CD4-positive, CD25-positive, alpha-beta regulatory T cell (primary cell): ENCODE measurements at places on chromosomes 12 and 14.

DNA sequence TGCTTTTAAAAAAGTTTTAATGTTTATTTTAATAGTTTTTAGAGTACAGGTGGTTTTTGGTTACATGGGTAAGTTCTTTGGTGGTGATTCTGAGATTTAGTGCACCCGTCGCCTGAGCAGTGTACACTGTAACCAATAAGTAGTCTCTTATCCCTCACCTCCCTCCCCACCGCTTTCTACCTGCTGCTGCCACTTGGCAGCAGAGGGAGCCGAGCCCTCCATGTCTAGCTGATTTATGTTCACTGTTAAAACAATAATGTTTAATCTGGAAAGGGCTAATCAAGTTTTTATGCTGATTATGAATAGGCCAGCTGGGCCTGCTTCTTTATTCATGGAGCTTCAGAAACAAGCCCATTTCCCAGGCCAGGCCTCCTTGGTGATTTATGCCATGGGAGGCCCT is 73.1 kb downstream of the ADCK1 start:
- no peak for DNase-seq

DNA sequence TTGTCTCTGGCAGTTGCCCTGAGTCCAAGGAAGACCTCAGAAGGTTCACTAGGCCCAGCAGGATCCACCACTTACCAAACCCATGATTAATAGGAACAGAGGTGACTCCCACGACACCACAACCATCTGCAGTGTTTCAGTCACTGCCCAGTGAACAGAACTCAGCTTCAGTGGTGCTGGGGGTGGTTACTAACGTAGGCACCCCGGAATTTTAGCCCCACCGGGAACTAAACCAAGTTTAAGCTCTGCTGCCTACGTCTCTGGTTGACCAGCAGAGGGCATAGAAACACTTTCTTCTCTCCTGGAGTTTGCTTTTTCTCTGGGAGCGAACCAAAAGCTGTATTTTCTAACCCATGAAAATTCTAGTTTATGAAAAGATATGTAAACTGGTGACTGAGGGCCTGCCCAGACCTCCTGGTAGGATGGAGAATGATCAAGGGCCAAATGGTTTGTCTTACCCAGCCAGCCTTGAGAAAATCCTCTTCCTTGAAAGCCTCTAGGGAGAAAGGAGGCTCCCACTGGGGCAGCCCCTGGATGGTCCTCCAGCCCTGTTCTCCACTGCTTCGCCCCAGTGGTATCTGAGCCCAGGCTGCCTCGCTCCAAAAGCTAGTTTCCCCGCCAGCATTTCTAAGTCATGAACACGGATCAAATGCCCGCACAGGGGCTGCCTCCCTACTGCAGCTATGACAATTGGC is 379.8 kb downstream of the DPF3 start:
- no peak for DNase-seq

- no peak for DNase-seq
These were observed 8.7 kb upstream of the SMCO2 start for GRCh38 chr12:27437839-27438238.

DNA sequence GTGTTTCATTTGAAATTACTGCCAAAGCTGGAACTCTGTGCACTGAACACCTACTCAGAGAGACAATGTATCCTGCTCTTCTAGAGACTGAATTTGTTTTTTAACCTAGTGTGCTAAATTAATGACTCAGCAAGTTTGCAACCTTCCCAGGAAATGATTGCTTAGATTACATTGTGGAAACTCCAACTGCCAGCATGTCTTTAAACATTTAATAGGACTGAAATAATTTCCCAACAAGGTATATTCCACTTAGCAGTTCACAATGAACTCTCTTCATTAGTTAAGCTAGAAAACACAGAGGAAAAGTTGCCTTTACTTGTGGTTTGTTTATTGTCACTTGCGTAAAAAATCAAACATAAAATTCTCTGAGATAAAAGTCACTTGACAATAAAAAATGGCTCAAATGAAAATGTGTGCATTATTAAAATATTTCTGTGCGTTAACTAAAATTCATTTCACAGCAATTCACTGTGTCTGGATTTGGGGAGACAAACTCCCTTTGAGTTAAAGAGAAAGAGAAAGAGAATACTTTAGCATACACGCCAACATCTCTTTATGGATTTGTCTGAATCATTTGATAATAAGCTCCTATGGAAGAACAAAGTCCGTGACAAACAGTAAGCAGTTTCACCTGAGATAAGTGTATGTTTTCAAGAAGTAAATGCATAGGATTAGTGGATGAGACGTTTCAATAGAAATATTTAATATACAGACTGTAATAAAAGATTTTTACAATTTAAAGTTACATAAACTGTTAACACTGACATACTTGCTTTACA is 284.0 kb downstream of the PRKD1 start:
- no peak for DNase-seq

GRCh38 chr12:77830583-77831351 is at the start of gene NAV3:
Gene NAV3, plus strand, starts transcription at chr12:77830894. Its CDS starts 568 bp downstream, at chr12:77831462.
- no peak for DNase-seq

DNA sequence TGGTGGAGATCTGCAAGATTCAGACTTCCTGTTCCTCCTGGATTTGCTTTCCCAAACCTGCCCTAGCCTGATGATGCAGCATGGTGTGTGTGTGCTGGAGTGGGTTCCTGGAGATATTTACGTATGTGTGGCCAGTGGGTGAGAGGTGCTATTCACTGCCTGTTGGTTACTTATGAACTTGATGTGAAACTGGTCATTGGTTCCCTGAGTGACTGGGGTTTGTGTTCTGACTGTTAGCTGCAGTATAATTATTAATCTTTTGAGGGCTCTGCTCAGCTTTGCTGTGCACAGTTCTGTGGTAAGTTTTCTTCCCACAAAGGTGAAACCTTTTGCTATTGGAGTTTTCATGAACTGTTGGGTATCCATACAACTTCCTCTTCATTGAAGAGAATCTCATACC is 541.8 kb upstream of the FBXO33 start:
- no peak for DNase-seq

- no peak for DNase-seq
These were observed 294.3 kb downstream of the APAF1 start for GRCh38 chr12:98939350-98939749.

- DNase-seq: no peak
These were observed 21.2 kb upstream of the DLGAP5 start for GRCh38 chr14:55212634-55213033.

- DNase-seq: no peak
These were observed 18.6 kb upstream of the PLEKHG3 start for GRCh38 chr14:64685371-64686281.

- no peak for DNase-seq
These were observed 287.7 kb downstream of the BTG1 start for GRCh38 chr12:91857813-91858542.

DNA sequence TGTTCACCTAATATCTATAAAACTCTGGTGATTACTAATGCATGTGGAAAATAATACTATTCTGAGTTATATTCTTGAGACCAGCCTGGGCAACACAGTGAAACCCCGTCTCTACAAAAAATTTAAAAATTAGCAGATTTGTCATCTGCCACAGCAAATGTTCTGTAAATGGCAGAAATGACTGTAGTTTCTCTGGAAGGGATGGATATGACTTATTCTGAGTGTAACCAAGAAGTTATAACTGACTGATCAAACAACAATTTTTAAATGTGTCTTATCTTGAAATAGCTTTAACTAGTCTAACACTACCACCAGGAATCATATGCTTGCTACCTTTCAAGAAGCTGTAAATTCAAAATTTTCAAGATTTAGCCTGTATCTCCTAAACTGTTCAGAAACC is 88.7 kb downstream of the PLBD1 start:
- DNase-seq: no peak

DNA sequence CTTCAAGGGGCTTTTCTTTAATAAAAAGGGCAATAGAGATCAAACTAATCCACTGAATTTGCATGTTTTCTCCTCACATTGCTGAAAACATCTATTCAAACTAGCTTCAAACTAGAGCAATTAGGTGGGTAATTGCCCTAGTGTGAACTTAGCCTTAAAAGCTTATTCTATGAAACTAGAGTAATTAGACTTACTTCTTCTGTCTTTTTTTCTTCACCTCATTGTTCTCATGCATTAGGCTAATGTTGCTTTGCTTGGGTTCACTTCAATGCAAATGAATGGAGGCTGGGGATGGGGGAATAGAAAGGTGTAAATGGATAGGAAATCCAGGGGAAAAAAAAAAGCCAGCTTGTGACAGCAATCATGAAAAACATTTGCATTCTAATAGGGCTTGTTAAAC is 414.8 kb upstream of the LMO3 start:
- DNase-seq: no peak

DNA sequence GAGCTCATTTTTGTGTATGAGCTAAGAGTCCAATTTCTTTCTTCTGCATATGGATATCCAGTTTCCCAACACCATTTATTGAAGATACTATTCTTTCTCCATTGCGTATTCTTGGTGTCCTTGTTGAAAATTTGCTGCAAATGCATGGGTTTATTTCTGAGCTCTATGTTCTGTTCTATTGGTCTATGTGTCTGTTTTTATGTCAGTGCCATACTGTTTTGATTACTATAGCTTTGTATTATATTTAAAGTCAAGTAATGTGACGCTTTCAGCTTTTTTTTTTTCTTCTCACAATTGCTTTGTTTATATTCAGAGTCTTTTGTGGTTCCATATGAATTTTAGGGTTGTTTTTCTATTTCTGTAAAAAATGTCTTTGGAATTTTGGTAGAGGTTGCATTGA is 247.1 kb upstream of the TBX3 start:
- DNase-seq: no peak

- no peak for DNase-seq
These were observed 38.0 kb upstream of the PPFIA2 start for GRCh38 chr12:81797100-81797499.

- no peak for DNase-seq
These were observed 85.9 kb downstream of the ST8SIA1 start for GRCh38 chr12:22248571-22249115.
